ENCODE measurements at places on chromosomes 1 and 21.

- no peak for DNase-seq
- H3K36me3 ChIP-seq: no peaks in the 10 kb centered on the region
- no peak overlapping the region for H3K27ac ChIP-seq
- H3K4me1 ChIP-seq: peaks cover 5% of the 10 kb centered on the region
- no peak overlapping the region for H3K4me3 ChIP-seq
Measured at GRCh38 chr21:41170442-41170841, 2.5 kb downstream of the BACE2 start.

GRCh38 chr1:181548497-181548896, 65.2 kb downstream of the CACNA1E start:
- no peaks in the 10 kb centered on the region for H3K36me3 ChIP-seq
- H3K27me3 ChIP-seq: peaks cover 39% of the 10 kb centered on the region
- H3K4me3 ChIP-seq: no peak overlapping the region
- DNase-seq: no peak

DNA sequence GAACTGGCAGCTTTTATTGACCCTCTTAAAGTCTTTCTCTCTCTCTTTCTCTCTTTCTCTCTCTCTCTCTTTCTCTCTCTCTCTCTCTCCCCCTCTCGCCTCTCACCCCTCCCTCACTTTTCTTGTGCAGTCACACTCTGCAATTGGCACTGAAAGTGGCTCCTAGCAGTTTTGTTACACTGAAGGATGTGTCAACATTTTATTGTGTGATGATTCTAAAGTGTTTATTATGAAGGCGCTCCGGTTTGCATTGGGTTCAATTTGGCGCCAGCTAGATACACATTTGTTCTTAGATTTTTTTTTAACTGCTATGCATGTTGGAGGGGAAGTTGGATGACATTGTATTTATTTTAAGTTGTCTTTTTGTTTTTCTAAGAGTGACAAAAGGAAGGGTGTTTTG, 64.0 kb upstream of the CHRM3 start:
- no peak overlapping the region for H3K27ac ChIP-seq
- no peak for DNase-seq

DNA sequence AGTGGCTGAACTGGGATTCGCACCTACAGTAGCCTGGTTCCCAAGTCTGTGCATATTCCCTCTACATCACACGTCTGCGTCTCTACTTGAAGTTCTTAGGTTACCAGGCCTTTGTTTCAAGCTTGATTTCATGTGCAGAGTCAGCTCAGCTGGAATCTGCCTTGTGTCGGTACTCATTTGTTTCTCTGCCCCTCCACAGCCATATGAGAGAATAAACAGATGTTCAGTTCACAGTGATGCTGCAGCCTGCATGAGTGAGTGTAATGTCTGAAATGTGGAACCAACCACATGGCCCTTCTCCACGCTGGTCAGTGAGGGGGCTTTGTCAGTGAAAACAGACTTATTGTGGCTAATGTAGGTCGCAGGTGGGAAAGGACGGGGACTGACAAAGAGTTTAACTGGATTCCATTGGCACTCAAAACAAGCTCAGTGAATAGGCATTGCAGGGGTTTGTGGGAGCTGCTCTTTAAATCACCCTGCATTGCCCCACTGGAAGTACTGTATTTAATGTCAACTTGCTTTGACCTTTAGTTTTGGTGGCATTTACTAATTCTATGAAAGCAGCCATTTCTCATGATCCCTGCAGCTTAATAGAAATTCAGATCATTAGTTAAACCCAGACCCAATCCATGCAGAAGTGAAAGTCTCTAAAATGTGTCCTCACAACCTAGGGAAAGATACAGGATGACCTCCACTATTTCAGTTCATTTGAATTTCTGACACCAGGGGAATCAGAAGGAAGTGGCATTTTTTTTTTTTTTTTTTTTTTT, 136.4 kb upstream of the FAM78B start:
- no peaks in the 10 kb centered on the region for H3K36me3 ChIP-seq
- peaks cover 9% of the 10 kb centered on the region for H3K27me3 ChIP-seq
- H3K4me3 ChIP-seq: no peak overlapping the region
- no peak for DNase-seq

DNA sequence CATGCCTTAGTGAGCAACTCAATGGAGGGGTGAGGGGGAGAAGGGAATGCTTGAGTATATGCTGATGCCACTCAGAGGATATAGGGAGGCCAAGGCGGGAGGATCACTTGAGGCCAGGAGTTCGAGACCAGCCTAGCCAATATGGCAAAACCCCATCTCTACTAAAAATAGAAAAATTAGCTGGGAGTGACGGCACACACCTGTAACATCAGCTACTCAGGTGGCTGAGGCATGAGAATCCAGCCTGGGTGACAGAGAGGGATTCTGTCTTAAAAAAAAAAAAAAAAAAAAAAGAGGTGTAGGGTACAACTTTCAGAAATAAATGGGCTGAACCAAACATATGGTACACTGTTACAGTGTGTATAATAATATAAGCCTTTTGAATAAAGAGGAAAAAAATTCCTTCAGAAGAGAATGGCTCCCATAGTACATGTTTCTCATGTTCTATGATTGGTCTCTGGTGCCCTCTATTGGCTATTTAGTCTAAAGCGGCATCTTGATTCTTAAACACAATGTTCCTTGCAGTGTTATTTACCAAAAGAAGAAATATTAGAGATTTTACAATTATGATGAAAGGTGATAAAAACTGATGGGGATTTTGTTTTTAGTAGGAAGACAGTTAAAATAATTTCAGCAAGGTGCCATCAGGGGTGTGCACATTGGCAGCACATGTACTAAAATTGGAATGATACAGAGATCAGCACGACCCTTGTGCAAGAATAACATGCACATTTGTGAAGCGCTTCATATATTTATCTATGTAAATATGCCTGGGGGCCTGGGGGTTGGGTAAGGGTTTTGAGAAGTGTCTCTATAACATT, 109.8 kb downstream of the PATJ start:
- H3K4me3 ChIP-seq: no peak overlapping the region
- peak; percentile 16 for DNase-seq
- no peak overlapping the region for H3K27ac ChIP-seq

DNA sequence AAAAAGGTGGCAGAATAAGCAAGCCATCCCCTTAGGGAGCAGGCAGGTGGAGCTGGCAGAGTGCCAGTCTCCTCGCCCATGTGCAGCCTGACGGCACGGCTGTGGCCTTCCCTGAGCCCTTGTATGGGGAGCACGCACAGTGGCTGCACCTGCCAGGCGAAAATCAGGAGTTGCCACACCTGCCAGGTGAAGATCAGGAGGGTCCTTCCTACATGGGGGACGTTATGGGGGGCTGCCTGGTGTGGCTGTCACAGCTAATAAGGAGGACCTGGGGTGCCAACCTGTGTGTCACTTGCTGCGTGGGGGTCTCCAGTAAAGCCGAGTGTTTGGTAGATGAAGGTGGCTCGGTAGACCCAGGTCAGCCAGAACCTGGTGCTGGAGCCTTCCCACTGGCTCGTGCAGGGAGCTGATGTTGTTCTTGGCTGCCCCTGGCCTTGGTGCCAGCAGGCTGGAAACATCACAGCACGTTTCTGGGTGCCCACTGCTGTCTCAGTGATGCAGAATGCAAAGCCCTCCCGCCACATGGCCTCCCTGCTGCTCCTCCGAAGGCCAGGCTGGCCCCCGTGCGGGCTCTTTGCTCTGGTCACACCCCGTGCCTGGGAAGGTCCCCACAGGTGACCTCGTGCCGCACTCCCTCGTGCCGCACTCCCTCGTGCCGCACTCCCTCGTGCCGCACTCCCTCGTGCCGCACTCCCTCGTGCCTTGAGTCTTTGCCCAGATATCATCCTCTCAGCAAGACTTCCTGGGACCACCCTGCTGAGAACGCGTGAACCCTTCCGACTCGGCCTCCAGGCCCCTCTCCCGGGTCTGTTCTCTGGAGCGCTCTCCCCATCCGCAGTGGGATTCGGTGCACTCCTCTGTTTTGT, 55.4 kb downstream of the SLC37A1 start:
- DNase-seq: no peak
- no peaks in the 10 kb centered on the region for H3K27me3 ChIP-seq
- H3K4me3 ChIP-seq: no peak overlapping the region
- H3K27ac ChIP-seq: no peak overlapping the region

DNA sequence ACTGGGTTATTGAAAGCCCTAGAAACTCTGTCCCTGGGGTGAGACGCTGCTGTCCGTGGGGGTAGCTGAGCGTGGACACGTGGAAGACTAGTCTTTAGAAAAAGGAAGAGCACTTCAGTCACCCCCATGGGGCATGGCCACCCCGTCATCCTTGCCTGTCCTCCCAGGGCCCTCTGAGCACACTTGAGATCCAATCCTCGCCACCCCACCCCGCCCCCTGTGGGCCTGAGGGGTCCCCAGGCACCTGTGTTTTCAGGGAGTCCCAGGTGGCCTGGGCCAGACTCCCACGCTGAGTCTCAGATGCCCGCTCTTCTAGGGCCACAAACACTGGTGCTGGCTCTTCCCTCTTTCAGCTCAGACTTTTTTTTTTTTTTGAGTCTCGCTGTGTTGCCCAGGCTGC, 2.5 kb downstream of the PRKCZ start:
- DNase-seq: no peak
- peak overlapping the region; percentile 16 for H3K4me3 ChIP-seq
- H3K4me1 ChIP-seq: peaks cover 27% of the 10 kb centered on the region
- H3K36me3 ChIP-seq: peaks cover 14% of the 10 kb centered on the region
- H3K27me3 ChIP-seq: no peaks in the 10 kb centered on the region

GRCh38 chr1:47918257-47918867, 78.8 kb downstream of the TRABD2B start:
- H3K4me1 ChIP-seq: no peaks in the 10 kb centered on the region
- no peaks in the 10 kb centered on the region for H3K36me3 ChIP-seq
- no peak for DNase-seq
- H3K27ac ChIP-seq: no peak overlapping the region
- peaks cover 17% of the 10 kb centered on the region for H3K27me3 ChIP-seq
- no peak overlapping the region for H3K4me3 ChIP-seq

DNA sequence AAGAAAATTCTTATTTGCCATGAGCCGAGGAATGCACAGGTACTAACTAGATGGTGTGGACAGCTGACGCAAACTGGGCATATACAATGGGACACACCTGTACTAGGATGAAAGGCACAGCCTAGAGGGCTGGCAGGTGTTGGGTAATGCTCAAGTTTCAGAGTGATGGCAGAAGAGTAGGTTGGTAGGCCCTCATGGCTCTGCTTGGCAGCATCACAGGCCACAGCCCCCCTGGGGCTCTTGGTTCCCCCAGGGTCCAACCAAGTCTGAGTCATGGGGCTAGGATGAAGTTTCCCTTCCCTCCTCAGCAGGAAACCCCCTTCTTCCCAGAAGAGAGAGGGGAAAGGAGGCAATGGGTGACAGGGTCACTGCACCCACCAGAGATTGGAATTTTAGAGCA, 35.2 kb downstream of the SPEN start:
- peaks cover 34% of the 10 kb centered on the region for H3K36me3 ChIP-seq
- no peaks in the 10 kb centered on the region for H3K27me3 ChIP-seq
- peak overlapping the region; percentile 38 for H3K27ac ChIP-seq
- peaks cover 67% of the 10 kb centered on the region for H3K4me1 ChIP-seq
- no peak overlapping the region for H3K4me3 ChIP-seq

DNA sequence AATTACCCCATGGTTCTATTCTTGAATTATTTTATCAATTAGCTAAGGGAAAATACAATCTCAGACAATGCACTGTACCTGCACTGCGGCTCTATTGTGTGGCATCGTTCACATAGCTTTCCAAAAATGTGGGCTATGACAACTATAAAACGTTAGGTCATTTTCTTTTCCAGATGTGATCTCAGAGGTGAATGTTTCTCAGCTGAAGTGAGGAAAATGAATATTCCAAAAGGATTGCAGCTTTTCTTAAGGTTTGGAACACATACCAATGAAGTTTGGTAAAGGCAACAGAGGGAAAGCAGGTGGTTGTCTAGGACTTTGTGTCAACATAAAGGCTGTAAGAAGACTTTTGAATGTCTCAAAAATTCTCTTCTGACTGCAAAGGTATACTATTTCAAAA, 105.5 kb downstream of the NRIP1 start:
- H3K36me3 ChIP-seq: no peaks in the 10 kb centered on the region
- H3K4me1 ChIP-seq: no peaks in the 10 kb centered on the region
- no peak for DNase-seq
- no peak overlapping the region for H3K27ac ChIP-seq
- H3K27me3 ChIP-seq: no peaks in the 10 kb centered on the region
- H3K4me3 ChIP-seq: no peak overlapping the region

- no peaks in the 10 kb centered on the region for H3K4me1 ChIP-seq
- H3K36me3 ChIP-seq: no peaks in the 10 kb centered on the region
- H3K27me3 ChIP-seq: peaks cover 14% of the 10 kb centered on the region
Measured at GRCh38 chr1:108817016-108817415, 39.9 kb downstream of the AKNAD1 start.

GRCh38 chr1:57072401-57073110, 106.7 kb upstream of the C8B start:
- H3K4me1 ChIP-seq: no peaks in the 10 kb centered on the region
- H3K27ac ChIP-seq: no peak overlapping the region
- H3K36me3 ChIP-seq: no peaks in the 10 kb centered on the region
- no peaks in the 10 kb centered on the region for H3K27me3 ChIP-seq

GRCh38 chr1:246588159-246588721, 22.0 kb downstream of the CNST start:
- H3K4me3 ChIP-seq: no peak overlapping the region
- H3K36me3 ChIP-seq: peaks cover 38% of the 10 kb centered on the region
- DNase-seq: no peak
- no peaks in the 10 kb centered on the region for H3K27me3 ChIP-seq

GRCh38 chr1:244341455-244342450, 110.0 kb downstream of the ADSS2 start:
- peak overlapping the region; percentile 42 for H3K4me3 ChIP-seq
- H3K27ac ChIP-seq: peak overlapping the region; percentile 38
- H3K36me3 ChIP-seq: no peaks in the 10 kb centered on the region
- no peaks in the 10 kb centered on the region for H3K27me3 ChIP-seq
- H3K4me1 ChIP-seq: peaks cover 9% of the 10 kb centered on the region

DNA sequence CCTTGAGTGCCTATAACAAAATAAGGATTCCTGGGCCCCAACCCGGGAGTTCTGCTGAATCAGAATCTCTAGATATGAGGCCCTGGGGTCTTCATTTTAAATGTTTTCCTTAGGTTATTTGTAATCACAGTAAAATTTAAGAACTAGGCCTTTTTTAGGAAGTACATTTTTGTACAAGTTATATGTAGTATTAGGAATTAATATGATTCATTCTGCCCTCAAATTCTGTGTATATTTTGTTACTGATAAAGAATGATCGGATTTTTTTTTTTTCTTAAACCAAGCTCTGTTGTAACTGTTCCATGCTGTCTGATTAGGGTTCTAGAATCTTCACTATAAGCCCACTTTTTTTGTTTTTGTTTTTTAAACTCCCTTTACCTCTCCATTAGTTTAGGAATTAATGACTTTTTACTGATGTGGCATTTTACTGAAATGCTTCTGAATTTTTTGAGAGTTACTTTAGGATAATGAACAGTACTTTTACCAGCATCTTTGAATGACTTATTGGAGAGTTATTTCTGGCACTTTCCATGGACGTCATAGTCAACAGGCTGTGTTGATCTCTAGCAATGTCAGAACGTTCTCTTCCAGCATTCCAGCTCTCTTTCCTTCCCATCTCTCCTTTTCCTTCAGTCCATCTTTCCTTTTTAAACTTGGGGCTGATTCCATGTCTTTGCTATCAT, 48.3 kb downstream of the CLIC4 start:
- no peak overlapping the region for H3K27ac ChIP-seq
- H3K36me3 ChIP-seq: peaks cover 3% of the 10 kb centered on the region
- no peaks in the 10 kb centered on the region for H3K4me1 ChIP-seq

GRCh38 chr1:209150114-209150513, 433.4 kb upstream of the CAMK1G start:
- no peak overlapping the region for H3K27ac ChIP-seq
- H3K4me1 ChIP-seq: no peaks in the 10 kb centered on the region

All from effector memory CD8-positive, alpha-beta T cell (primary cell).